Activated naive CD4-positive, alpha-beta T cell treated with Interleukin-2 at 50 U/mL for 16 hours (primary cell): ENCODE measurements at places on chromosomes 11 and 22.

DNA sequence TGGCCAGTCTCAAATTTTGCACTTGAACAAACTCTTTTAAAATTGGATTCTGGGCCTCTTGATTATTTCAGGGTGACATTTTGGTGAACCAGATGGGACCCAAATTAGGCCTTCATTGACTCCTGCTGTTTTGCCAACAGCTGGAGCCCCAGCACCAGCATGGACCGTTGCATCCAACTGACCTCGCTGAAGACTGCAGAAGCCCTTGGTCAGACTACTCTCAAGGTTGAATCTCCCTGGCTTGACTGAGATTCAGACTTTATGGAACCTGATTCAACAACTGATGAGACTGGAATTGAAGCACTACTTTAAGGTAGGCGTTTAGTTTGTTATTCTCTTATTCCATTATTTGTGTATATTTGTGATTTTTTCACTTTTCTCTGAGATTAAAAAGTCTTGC is 41.7 kb downstream of the NARS2 start:
- DNase-seq = no peak

DNA sequence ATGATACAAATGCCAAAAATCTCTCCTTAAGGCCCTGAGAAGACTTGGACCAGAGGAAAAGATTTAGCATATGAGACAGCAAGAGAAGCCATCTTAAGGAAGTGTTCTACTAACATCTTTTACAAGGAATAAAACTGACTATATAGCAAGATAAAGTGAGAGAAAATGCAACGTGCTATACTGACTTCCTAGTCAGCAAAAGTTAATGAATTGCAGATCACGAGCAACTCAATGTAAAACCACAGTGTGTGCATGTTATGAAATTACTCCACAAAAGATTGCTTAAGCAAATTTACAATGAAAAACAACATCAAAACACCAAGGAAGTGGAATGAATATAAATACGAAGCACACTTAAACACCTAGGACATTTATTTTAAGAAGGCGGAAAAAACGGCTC is 187.5 kb downstream of the CADM1 start:
- DNase-seq = no peak

DNA sequence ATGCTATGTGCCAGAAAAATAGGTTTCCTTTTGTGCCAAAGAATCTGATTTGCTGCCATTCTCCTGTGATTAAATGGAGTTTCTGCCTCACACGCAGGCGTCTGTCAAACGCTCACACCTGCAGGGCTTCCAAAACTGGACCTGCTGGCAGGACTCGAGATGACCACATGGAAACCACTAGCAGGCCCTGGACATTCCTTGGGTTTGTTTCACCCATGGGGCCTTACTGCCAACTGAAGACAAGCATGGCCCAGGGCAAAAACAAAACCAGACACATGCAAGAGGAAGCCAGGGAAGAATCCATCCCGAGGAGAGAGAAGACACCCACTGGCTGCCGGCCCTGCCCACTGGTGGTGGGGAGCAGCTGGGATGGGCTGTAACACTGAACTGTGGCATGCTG is 55.9 kb upstream of the MN1 start:
- no peak for DNase-seq

- DNase-seq = no peak
Observed at GRCh38 chr11:22725079-22725478, 58.7 kb downstream of the GAS2 start.

DNA sequence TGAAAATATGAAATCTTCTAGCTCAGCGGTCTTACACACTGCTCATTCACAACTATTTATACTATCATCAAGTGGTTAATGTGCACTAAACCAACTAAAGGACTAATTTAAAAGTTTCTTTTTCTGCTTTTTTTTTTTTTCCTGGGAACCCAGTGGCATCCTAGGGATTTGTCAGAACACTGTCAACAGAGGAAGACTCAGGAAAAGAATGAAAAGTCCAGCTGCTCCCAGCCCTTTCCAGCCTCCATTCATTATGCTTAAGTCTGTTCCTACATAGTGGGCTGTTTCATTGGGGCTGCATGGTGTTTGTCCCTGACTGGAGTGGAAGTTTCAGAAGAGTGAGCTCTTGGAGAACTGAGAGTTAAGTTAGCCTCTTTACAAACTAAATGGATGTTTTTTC is 391.1 kb downstream of the AASDHPPT start:
- DNase-seq = no peak

DNA sequence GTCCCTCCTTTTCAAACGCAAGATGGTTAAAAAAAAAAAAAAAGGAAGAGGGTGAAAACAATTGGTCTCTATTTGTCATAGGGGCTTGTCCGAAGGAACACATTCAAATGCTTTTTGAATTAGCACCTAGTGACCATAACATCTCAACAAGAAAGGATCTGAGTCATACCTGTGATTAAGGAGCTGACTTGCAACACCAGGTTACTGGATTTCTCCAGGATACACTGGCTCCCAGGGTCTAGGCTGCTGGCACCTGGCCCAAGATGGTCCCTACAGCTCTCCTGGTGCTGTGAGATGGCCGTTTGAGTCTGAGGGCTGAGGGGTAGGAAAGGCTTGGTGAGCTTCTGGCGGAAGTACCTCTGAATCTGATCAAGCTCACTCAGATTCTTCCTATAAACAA is 28.4 kb upstream of the UCP3 start:
- no peak for DNase-seq

- no peak for DNase-seq
Observed at GRCh38 chr11:120134931-120135228, 3.0 kb downstream of the TRIM29 start.

- DNase-seq = peak; percentile 93
Observed at GRCh38 chr22:31676700-31677099, 14.7 kb upstream of the PISD start.

- DNase-seq = peak; percentile 36
Observed at GRCh38 chr11:69425895-69426544, 55.4 kb upstream of the LINC01488 start.

DNA sequence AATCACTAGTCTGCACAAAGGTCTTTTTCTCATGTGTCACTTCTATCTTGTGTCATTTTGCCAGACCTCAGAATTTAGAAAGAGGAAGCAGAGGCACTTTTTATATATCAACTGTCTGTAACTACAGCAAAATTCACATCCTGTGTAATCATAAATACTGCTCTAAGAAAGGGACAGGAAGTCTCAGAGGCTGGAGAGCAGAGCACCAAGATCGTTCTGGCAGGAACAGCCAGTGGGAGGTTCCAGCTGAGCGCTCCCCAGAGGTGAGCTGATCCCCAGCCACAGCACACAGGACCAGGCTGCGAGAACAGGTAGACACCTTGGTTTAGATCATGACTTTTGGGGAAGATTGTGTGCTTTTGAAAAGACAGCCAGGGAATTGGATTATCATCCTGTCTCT is at the start of gene MS4A7:
TSS of gene MS4A7 (plus strand) at position 179 of the 400 bp plus-strand sequence. CDS start 4,610 bp downstream, outside the sequence.
- DNase-seq = no peak

DNA sequence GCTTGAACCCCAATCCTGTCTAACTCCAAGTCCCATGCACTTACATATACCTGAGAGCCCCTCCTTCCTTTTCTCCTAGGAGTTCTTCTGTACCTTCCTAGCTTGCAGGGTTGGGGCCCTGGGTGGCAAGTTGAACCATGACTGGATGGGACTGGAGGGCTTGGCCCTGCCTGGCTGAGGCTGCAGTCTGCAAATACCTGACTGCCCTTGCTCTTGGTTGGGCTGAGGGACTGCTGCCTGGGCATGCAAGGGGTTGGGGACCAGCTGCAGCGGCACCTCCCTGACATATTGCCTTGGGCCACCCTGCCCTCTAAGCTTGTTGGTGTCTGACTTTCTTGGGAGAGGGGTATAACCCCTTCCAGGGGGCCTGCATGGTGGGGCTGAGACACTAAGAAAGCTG is 9.8 kb upstream of the SLC39A13 start:
- no peak for DNase-seq

DNA sequence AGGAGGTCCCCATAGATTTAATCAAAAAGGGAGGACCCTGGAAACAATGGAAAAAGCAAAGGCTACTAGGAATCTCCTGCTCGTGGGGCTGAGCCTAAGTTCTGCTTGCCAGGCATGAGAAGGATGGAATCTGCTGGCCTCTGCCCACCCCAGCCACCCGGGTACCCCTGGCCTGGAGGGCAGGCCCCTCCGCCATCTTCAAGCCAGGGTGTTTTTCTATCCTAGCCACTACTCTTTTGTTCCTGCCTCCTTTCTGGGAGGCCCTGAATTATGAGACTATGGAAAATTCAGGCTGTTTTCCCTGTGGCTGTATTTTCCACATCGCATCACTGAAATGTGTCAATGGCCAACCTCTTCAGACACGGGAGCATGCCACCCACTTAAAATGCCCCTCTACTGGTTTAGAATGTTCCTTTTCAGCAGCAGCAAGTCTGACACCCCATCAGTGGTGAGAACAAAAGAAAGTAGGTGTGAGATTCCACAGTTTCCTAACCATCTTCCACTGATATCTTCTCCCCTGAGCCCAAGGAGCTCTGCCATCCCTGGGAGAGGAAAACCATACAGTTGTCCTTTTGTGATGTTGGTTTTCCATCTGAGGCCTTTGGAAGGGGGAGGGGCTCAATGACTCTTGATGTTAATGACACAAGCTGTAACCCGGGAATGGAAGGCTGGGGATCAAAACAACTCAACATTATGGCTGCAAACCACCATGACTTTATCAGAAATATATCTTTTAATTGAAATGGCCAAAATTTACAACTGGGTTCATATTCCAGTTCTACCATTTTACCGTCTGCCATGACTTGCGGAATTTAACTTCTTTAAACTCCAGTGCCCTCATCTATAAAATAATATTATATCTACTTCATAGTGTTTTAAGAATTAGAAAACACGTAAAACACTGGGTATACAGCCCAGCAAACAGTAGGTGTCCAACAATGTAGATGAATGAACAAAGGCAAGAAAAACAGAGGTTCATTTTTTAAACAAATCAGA is 22.2 kb downstream of the DKK3 start:
- no peak for DNase-seq

DNA sequence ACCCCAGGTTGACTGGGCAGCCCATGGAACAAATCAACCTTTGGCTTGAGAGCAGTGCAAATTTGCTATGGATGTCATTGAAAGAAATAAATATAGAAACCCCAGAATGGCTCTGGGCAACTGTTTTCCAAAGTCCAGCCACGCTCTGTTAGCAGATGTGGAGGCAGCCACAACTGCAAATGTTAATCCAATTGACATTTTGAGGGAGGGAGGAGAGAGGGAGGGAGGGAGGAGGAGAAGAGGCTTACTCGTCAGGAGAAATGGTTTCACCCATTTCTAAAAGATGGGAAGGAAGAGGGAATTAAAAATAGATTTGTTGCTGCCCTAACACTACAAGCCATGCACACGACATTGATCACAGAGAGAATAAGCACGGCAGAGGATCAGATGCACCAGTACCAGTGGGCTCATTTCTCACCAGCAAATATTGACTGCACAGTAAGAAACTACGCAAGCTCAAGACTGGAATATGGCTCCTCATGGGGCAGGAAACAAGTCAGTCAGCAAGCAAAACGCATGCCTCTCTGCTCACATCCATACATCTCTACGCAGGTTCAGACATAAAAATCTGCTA is 229.1 kb downstream of the LARGE1 start:
- no peak for DNase-seq

DNA sequence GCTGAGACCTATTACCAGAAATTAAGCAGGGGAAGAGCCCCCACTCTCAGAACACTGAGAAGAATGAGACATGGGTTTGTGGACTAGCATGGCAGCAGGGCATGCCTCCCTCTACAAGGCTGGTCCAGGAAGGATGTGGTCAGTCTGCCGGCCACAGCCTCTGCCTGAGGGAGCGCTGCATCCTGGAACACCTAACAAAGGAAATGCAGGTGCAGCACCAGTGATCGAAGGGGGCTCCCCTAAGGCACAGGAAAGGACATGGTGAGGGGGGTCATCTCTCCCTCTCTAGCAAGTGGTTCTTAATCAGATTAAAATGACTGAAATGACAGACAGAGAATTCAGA is 40.6 kb upstream of the ARL14EP start:
- DNase-seq = peak; percentile 7

DNA sequence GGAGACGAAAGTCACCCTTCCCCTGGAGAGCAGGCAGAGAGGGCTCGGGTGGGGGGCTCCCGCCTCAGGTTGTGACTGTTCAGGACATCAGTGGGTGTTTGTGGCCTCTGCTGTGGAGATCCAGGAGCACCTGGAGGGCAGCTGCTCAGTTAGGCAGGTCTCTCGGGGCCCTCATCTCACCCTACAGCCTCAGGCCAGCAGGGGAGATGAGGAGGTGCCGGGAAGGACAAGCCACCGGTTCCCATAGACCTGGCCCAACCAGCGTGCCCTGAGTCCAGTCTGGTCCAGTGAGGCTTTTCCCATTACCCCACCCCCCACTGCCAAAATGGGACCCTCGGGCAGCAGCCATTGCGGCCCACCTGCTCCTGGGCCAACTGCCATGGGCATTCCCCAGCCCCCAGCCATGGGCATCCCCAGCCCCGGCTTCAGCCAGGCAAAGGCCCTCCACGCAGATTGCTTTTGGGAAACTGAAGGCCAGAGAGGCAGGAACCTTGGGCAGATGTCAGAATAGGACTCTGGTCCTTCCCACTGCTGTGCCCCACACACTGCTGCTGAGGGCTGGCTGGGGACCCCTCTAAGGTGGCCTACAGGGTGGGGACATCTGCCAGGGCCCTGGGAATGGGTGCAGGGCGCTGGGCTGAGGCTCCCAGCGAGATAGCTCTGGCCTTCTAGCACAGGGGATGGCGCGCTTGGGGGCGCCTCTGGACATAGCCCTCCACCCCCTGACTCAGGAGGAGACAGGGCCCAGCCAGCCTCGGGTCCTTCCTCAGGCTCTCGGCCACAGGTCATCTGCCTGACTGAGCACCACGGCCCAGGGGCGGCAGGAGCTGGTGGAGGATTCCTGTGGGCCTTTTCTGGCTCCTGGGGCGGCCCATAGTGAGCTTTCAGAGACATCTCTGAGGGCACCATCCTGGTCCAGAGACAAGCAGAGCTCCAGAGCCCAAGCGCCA is 4.8 kb downstream of the PIM3 start:
- no peak for DNase-seq

GRCh38 chr11:59680287-59681154 is 11.7 kb upstream of the PATL1 start:
- peak; percentile 53 for DNase-seq

DNA sequence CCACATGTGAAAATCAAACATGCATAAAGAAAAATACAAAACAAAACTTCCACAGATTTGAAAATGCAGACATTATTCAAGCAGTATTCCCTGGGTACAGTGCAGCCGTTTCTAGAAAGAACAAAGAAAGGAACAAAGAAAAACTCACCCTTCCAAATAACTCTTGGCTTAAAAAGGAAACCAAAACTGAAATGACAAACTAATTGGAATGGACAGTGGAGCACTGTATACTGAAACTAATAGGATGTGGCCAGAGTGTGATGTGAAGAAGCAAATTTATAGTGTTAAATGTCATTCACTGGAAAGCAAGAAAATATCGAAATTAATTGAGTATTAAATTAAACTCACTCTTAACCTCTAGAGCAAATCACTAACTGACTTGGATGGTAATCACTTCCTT is 55.4 kb downstream of the QSER1 start:
- DNase-seq = no peak

DNA sequence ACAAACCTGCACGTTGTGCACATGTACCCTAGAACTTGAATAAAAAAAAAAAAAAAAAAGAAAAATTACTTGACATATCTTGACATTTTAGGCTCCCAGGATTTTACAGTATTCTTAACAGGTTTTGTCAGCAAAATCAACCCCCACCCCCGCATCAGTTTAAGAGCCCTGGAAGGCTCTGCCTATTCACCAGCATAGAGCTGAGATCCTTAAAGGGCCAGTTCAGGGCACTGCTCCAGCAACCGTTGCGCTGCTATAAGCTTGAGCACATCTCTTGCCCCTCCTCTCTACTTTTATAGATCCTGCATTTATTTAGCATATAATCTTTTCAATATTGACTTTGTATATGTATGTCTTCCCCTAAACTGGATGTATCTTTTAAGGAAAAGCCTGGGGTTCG is 697 bp upstream of the PAFAH1B2 start:
- DNase-seq = peak; percentile 19
